SK-N-SH treated with all-trans-retinoic acid at 6 μM for 48 hours (cell line): ENCODE measurements at places on chromosomes 4 and X.
A peak's percentile ranks its signal among the peaks of the same experiment; 100 is the strongest.

GRCh38 chrX:40539214-40540142, 41.3 kb upstream of the ATP6AP2 start:
- ATAC-seq: peak; percentile 31

- peak; percentile 70 for ATAC-seq
Measured at GRCh38 chr4:127249066-127249766, 383.5 kb upstream of the INTU start.

DNA sequence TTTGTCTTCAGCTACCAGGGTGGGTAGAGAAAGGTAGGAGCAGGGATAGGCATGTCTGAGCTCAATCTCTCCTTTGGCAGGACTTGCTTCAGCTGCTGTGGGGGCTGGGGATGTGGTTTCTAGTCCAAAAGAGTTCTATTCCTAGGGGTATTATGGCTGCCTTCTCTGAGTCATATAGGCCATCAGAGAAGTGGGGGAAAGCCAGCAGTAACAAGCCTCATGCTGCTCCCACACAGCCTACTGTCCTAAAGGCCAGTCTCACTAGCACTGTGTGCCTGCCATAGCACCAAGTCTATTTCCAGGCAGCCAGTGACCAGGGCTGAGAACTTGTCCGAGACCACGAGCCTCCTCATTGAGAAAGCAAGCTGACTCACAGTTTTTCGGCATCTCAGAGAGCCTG, 270.6 kb downstream of the DCAF12L2 start:
- no peak for ATAC-seq

- ATAC-seq: no peak
Measured at GRCh38 chr4:3871181-3871852, 105.1 kb downstream of the ADRA2C start.

- no peak for ATAC-seq
Measured at GRCh38 chr4:147060151-147060931, 114.7 kb upstream of the TTC29 start.

DNA sequence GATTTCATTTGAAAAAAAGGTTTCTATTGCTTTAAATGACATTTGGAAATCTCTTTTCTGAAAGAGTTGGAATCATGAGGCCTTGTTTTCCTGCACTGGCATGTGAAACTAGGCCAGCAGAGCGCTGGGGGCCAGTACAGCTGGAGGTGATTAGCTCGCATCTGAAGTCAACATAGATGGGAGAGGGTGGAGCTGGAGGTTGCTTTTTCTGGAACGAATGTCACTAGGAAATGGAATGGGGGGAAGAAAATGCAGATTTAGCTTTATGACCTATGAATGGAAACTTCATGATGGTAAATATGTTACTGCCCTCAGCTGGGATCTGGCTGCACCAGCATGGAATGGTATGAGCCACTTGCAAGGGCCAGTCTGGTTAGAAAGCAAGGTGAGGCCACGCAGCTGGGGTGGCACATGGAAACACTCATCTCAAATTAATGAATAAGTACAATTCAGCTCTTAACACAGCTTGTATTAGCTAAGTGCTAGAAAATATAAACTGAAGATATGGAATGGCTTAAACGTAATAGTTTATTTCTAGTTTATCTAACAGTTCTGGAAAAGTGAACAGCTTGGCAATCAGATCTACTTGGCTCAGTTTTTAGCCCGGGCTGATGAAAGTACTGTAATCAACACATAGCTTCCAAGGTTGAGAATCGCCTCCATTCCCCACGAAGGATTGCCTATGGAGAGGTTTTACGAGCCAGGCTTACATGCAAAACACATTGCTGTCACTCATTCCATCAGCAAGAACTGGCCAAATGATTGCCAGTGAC, 32.5 kb downstream of the SLC10A6 start:
- peak; percentile 48; the same call in 1 of the 3 replicates for ATAC-seq

- peak; percentile 32; the same call in 2 of the 3 replicates for ATAC-seq
Measured at GRCh38 chr4:127686658-127687057, 43.5 kb upstream of the SLC25A31 start.

DNA sequence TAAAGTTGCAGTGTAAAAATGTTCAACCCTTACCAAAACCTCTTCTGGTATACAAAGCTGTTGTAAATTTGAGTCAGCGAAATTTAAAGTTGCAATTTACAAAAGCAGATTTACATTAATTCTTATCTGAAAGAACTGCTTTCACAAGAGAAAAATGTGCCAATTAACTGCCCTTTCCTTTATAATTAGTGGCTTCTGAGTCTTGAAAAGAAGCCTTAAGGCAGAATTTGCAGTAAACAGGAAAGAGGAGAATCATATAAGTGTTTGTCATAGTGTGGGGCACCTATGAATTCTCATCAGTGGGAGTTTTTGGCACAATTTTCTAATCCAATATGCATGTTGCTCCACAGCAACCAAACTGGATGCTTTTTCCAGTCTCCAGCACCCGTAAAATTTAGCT, 125.3 kb upstream of the GABRG1 start:
- ATAC-seq: no peak

- no peak for ATAC-seq
Measured at GRCh38 chrX:88170553-88170952, 576.5 kb upstream of the CPXCR1 start.

GRCh38 chr4:184359888-184360287, 114.5 kb downstream of the IRF2 start:
- no peak for ATAC-seq

- ATAC-seq: peak; percentile 28; the same call in 1 of the 3 replicates
Measured at GRCh38 chr4:101284546-101284945, 62.8 kb downstream of the PPP3CA start.

DNA sequence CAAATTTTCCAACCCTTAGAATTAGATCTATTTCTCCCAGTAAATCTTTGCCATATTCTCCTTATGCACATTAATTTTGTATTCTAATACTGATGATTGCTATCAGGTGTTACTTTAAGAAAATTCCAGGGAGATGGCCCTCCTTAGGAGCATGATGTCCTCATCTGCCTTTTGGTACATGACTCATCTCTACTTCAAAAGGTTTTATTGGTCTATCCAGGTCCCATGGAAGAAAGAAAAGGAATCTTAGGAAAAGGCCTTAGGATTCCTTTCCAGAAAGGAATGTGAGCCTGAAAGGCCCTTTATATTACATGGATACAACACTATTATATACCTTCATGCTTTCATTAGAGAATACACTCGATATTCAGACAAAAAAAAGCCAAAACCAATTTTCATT, 968.2 kb downstream of the STIM2 start:
- no peak for ATAC-seq

DNA sequence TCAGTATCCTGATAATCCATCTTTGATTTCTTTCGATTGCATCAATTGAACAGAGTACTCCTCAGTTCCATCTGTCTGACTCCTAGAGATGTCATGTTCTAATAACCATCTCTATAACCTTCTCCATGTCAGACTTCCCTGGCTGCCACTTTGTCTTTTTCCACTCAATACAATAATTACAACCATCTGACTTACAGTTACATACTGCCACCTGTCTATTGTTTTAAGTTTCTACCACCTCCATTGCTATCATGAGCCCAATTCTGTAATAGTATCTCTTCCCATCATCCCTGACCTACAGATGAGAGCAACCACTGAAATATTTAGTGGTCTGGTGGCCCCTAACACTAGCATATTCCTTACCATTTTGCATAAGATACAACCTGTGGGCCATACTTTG, 439.2 kb upstream of the FAM47C start:
- no peak for ATAC-seq

GRCh38 chr4:15479089-15479912, 9.6 kb downstream of the CC2D2A start:
- peak; percentile 93 for ATAC-seq

DNA sequence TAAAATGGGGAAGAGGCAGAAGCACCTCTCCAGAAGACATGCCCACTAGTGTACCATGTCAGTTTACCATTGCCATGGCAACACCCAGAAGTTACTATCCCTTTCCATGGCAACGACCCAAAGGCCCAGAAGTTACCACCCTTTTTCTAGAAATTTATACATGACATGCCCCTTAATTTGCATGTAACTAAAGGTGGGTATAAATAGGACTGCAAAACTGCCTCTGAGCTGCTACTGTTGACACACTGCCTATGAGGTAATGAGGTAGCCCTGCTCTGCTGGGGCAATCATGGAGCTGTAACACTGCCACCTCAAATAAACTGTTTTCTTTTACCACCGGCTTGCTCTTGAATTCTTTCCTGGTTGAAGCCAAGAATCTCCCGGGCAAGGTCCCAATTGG, 13.9 kb upstream of the BEX4 start:
- ATAC-seq: no peak

DNA sequence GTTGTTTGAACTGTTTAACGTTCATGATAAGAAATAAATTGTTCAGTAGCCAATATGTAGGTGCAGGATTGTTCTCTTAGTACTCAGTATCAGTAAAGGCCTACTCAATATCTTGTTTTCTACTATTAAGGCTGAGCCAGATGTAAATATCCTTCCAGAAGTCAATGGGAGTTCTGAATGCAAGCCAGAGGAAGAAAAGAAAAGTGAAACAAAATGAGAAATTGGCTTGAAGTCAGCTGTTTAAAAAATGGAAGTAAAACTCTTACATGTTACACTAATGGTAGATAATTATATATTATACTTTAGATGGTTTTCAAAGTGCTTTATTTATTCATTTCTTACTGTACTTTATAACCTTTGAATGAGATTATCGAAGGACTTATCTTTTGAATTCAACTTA, 1417.9 kb downstream of the ADGRL3 start:
- ATAC-seq: no peak

- ATAC-seq: no peak
Measured at GRCh38 chrX:84189125-84189524, 1.1 kb upstream of the RPS6KA6 start.

DNA sequence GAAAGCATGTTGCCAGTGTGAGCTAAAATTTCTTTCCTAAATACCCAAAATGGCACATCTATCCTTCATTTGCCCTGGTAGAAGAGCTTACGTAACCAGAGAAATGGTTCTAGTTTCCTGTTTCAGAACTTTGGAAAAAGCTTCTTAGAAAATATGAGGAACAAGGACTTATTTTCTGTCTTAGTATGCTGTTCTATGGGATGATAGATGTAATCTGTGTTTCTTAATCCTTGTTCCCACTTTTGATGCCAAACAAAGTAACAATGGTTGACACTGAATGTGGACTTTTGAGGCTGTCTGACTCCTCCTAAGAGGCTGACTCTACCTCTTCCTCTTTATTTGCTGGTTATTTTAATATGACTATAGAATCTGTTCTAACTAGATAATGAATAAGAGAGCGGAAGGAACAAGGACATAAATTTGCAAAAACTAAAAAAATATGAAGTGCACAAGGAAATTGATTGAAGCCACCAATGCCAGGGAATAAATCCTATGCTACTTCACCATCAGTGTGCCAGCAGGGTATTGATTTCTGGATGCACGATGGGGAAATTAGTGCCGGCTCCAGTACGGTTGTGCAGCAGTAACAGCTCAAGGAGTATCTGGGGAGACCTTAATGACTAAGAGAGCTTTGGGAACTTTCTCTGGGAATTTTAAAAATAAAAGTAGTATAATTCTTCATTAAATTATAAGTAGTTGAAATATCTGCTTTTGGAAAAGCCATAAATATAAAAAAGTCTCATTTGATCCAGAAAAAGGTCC, 39.4 kb upstream of the TET2 start:
- no peak for ATAC-seq

GRCh38 chr4:108775921-108776320, 13.1 kb upstream of the ETNPPL start:
- ATAC-seq: no peak

DNA sequence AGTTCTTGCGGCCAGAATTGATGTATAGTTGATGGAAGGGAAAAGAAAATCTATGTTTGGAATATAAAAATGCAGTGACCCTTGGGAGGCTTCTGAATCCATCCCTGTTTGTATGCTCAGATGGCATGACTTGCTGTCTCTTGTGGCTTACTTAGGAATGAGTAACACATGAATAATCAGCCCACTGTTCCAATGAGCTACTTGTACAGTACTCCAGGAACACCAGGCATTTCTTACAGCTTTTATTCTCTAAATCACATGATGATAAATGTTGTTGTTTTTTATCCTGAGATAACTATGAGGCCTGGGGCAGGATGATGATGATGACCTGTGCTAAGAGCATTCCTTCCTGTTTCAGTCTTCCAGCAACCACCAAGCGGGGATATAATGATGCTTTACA, 18.9 kb downstream of the TMPRSS11E start:
- no peak; the same call in 2 of the 3 replicates for ATAC-seq

DNA sequence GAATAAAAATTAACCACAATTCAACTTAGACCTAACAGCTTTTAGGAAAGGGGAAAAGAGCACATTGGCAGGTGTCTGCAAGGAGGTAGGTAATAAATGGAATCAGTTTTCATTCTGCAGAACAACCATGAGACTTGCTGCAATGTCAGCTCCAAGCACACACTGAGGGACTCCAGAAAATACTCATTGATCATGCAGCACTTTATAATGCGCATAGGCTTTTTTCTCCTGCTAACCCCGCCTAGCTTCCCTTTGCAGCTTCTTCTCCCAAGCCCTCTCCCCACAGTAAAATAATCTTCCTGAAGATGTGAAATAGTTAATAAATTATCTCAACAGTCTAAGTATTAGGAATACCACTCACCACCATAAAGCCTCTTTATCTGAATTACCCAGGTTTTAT, 36.9 kb downstream of the ANKRD17 start:
- ATAC-seq: no peak

- ATAC-seq: no peak
Measured at GRCh38 chrX:106780264-106780663, 22.2 kb upstream of the TBC1D8B start.

DNA sequence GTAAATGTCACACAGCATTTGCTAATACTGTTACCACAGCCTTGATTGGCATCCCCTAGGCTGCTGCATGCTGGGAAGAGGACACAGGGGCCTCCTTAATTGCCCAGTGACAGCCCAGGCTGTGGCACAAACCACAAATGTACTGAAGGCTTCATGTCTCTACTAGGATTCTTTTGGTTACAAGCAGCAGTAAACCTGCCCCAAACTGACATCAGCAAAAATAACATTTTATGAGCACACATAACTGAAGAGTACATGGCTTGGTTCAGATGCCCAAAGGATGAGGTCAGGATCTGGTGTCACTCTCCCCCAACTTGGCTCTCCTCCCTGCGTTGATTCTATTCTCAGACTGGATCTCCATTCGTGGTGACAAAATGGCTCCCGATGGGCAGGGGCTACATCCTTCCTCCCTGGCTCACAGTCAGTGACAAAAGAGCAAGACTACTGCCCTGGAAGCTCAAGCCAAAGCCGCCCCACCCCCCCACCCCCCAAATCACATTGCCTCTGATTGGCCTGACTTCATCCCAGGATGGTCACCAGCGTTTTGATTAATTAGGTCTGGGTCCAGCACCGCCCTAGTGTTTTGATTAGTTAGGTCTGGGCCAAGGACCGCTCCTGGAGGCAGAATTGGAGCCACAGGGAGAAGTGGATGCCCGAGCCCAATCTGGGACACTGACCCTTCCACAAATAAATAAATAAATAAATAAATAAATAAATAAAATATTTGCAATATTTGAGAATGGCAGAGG, 180.5 kb upstream of the RBPJ start:
- ATAC-seq: peak; percentile 36; the same call in 2 of the 3 replicates

DNA sequence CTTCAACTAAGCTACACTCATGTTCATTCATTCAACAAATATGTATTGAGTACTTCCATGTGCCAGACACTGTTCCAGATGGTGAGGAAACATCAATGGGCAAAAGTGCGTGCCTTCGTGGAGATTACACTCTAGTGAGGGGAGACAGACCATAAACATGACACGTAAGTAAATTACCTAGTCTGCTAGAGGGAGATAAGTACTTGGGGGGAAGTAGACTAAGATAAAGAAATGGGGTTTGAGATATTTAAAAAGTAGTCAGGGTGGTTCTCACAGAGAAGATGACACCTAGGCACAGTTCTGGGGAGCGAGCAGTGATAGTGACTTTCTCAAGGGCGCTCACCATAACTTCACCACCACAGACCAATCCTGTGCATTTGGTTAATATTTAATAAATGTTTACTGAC, 11.7 kb downstream of the JCHAIN start:
- no peak for ATAC-seq

- ATAC-seq: no peak
Measured at GRCh38 chrX:115038406-115038805, 21.0 kb upstream of the IL13RA2 start.
